ENCODE measurements at places on chromosomes 16 and 17.

- peak; percentile 84 for DNase-seq
Measured at GRCh38 chr17:66567234-66568170, 265.1 kb downstream of the PRKCA start.

DNA sequence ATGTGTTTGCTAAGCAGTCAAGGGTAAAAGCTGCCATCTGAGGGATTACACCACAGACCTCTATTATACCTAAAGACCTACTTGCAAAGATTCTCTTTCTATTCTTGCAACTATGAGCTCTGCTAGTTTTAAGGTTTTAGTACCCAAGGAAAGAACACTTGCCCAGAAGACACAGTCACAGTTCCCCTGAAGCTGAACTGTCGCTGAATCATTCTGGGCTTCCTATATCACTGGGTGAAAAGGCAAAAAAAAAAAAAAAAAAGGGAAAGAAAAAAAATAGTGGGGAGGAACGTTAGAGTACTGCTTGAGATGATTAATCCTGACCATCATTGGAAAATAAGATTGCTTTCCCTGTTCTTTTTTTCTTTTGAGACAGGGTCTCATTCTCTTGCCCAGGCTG lies 37.9 kb downstream of the LYRM1 start:
- DNase-seq = peak; percentile 79

DNA sequence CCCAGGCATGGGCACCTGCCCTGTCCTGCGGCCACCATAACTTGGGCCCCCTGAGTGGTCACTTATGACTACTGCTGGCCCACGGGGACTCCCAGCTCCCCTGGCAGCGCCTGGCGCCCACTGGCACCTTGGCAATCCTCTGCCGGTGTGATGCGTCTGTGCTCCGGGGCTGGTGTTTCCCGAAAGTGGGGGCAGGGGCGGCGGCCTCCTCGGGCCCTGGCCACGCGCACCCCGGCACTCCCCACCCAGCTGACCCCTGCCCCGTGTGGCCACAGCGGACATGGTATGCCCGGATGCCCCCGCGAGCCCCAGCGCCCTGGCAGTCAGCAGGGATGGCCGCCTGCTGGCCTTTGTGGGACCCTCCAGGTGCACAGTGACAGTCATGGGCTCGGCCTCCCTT lies 8.3 kb downstream of the WDR90 start:
- DNase-seq = no peak

- no peak for DNase-seq
Measured at GRCh38 chr16:21302898-21303528, 24.9 kb upstream of the CRYM start.

- DNase-seq = no peak
Measured at GRCh38 chr17:60354223-60354622, 37.7 kb downstream of the USP32 start.

- no peak for DNase-seq
Measured at GRCh38 chr16:77033516-77033915, 157.5 kb upstream of the MON1B start.

DNA sequence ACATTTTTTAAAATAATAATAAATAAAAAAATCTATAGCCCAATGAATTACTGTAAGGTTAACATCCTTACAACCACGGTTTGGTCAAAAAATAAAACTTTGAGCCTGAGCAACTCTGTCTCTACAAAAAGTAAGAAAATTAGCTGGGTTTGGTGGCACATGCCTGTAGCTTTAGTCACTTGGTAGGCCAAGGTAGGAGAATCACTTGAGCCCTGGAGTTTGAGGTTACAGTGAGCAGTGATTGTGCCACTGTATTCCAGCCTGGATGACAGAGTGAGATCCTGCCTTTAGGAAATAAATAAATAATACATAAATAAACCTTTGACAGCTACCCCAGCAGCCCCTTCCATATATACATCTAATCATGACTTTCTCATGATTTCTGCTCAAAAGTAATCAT lies 26.9 kb upstream of the PHAF1 start:
- DNase-seq = no peak

DNA sequence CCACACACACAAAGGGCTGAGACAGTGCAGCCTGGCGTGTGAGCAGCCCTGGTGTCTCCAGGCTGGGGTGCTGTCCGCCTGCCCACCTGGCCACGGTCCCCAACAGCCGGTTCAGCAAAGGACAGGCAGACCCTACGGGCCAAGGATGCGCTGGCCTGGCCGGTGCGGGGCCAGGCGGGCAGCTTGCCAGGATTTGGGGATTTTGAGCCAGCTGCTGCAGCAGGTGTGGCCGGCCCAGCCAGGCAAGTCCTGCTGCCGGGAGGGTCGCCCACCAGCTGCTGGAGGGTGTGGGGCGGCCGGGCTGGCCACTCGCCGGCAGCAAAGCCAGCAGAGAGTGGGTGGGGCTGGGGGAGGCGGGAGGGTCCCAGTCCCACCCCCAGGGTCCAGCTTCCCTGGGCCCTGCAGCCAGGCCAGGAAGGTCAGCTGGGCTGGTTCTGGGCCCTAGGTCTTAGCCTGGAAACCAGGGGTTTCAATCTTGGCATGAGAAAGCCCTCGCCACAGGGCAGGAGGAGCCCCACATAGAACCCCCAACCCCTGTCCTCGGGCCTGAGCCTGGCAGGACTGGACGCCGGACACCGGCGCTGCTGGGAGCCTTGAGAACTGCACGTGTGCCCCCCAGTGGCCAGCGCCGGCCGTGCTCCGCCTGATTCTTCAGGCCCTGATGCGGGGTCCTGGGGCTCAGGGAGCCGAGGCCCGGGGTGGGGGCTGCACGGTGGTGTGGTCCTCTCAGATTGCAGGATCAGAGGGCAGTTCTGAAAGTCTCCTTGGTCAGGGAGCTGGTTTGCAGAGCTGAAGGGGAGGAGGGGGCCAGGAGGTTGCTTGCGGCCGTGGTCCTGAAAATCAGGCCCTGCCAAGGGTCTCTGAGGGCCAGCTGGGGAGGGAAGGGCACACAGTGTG lies 17.6 kb upstream of the SSTR5 start:
- DNase-seq = no peak

DNA sequence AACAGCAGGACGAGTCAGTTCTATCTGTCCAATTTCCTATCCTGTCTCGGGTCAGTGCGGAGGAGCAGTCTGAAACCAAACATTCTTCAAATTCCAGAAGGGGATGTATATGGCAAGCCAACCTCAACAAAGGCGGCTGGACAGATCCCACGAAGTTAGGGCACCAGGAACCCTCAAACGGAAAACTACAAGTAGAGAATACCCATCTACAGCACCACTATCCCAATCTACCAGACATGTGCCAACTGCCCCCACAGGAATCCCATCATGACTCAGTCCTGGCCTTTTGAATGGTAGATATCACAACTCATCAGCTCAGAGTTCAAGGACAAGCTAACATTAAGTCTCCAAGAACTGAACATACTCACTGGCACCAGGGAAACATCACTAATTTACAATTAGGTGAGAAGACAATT lies 2.3 kb downstream of the NAT9 start:
- DNase-seq = no peak

- DNase-seq = no peak
Measured at GRCh38 chr16:65967376-65967775, 399.1 kb upstream of the CDH5 start.

- peak; percentile 8 for DNase-seq
Measured at GRCh38 chr17:17784657-17785267, 52.0 kb downstream of the SREBF1 start.

GRCh38 chr17:41263212-41263611 lies 2.0 kb upstream of the KRTAP9-6 start:
- no peak for DNase-seq

DNA sequence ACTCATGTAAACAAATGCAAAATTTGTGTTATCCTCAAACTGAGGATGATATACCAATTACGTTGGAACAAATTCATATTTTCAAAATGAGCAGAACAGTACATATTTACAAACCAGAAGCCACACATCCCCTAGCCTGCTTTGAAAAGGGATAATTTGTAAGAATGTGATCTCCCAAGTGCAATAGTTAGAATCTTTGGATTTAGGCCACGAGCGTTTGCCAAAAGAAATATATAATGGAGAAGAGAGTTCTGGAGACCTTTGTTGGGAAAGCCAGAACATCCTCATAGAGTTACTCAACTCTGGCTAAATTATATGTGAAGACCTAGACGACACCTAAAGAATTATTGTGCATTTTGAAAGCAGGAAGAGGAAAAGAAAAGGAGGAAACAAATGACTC lies 449.3 kb downstream of the KCNJ2 start:
- no peak for DNase-seq

- no peak for DNase-seq
Measured at GRCh38 chr17:69729944-69730343, 315.4 kb downstream of the MAP2K6 start.

GRCh38 chr17:82127704-82128103 lies 29.7 kb upstream of the FASN start:
- no peak for DNase-seq

DNA sequence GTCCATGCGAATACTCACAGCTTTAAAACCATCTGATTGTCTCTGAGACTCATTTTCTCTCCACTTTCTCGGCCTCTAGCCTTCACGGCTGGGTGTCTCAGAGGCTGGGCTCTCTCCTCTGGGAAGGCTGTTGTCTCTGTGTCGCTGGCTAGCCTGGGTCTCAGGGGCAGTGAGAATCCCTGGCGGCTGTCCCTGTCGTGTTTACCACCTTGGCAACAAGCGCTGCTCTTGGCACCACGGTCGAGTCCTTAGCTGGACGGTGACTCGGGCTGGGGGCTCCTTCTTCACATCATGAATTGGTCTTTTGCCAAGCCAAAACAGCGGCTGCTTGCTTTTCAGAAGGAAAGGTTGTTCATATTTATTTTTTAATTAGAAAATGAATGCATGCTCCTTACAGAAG lies 81.1 kb downstream of the MSI2 start:
- DNase-seq = no peak

- no peak for DNase-seq
Measured at GRCh38 chr17:54882371-54882770, 18.3 kb upstream of the TOM1L1 start.

- no peak for DNase-seq
Measured at GRCh38 chr17:81254955-81255717, 16.0 kb downstream of the NDUFAF8 start.

GRCh38 chr16:20216591-20217217 lies 110.6 kb downstream of the GP2 start:
- no peak for DNase-seq

DNA sequence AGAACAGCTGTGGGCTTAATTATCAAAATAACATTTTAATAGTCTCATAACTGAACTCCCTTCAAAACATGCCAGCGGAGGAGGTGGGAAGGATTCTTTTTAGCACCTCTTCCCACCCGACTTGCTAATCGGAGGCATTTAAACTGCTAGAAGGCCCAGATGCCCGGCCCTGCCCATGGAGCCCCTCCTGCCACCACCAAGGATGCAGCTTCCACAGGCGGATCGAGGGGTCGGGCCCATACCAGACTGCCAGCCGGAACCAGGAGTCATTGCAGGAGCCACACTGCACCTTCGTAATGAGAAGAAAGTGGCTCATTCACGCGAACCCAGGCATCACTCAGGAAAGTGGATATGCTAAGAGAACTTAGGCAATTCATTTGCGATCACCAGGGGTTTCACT lies 201.2 kb downstream of the C16orf78 start:
- DNase-seq = no peak

- DNase-seq = peak; percentile 30
Measured at GRCh38 chr16:87931504-87931903, 4.8 kb downstream of the CA5A start.

DNA sequence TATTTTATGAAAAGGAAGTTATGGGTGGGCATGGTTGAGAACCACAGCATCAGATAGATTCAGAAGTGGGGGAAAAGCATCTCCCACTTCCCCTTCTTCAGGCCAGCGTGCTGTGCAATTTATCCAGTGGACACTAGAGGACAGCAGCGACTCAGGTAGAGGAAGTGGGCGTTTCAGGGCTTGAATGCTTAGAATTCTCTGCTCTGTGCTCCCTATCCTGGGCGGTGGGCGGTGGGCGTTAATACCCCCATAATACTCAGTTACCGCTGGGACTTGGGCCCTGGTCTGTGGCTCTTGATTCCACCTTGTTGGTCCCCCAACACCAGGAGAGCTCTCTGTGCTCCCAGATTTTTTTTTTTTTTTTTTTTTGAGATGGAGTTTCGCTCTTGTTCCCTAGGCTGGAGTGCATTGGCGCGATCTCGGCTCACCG lies 3.7 kb upstream of the LYZL6 start:
- peak; percentile 58 for DNase-seq

DNA sequence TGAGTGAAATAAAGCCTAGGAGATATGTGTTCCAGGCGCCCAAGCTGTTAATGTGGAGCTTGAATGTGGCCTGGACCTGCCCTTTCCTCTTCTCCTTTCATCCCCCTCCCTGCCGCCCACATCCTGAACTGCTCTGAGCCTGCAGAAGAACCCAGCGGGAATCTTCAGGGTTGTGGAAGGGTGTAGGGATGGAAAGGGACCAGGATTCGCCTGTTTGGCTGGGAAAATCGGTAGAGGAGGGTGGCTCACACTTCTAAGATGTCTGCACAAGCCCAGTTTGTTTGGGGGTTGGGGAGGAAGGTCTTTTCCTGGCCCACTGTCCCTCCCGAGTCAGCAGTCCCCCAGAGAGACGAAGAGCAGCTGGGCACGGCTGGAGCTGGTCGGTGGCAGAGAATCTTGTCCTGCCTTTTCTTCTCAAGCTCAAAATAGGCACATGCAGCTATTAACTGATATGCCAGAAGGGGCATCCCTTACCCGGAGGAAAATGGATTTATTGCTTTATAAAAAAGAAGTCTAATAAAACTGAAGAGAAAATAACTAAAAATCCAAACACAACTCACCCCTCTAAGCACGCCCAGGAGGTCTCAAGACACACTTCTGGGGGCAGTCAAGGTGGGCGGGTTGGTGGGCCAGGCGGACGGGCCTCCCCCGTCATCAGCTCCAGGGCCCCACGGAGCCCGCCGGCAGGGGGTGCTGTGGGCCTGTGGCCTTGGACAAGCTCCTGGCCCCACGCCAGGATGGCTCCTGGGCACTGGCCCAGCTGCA lies 11.5 kb upstream of the PITPNA start:
- peak; percentile 63 for DNase-seq

- peak; percentile 46 for DNase-seq
Measured at GRCh38 chr17:77373299-77374169, 232.8 kb downstream of the SEC14L1 start.

DNA sequence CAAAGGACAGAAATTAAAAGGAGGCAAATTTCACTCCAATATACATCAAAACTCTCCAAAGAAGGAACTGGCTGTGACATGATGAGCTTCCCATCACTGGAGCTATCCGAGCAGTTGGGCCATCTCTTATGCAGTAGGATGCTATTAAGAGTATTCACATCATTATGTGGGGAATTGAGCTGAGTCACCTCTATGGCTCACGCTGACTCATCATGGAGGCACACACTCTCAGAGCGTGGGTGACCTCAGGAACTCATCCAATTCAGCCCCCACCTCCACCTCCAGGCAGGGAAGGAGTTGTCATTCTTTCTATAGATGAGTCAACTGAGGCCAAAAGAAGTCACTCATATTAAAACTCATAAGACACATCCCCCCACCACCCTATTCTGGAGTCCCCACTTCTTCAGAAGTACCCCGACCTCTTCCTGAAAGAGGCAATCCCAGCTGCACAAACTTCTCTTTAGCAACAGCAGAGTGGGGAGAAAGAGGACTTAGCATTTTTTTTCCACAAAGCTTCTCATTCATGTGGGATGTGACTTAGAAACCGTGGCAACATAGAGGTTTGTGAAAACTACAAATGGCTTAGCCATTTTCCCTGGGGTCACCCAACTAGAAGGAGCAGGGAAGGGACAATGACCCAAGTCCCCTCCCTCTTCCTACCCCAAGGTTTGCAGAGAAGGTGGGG lies 32.5 kb downstream of the ABCC12 start:
- peak; percentile 86 for DNase-seq

Data from activated CD4-positive, alpha-beta T cell treated with anti-CD3 and anti-CD28 coated beads, Interleukin-2, amount 50 U/mL, for 16 hours (primary cell).